ENCODE measurements at places on chromosomes 2 and 18.

DNA sequence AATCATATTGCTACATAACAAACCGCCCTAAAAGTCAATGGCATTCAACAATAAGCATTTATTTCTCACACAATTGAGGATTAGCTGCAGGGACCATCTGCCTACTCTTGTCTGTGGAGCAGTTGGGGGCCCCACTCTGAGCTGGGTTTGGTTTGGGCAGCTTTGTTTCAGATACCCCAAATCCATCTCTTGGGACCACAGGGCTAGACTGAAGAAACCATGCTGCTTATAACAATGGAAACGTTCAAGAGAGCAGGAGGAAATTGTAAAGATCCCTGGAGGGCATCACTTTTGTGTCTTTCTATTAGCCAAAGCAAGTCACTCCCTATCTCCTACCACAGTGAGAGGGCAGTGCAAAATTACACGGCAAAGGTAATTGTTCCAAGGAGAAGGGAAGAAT, 146.5 kb upstream of the MGAT5 start:
- DNase-seq = peak; percentile 33

DNA sequence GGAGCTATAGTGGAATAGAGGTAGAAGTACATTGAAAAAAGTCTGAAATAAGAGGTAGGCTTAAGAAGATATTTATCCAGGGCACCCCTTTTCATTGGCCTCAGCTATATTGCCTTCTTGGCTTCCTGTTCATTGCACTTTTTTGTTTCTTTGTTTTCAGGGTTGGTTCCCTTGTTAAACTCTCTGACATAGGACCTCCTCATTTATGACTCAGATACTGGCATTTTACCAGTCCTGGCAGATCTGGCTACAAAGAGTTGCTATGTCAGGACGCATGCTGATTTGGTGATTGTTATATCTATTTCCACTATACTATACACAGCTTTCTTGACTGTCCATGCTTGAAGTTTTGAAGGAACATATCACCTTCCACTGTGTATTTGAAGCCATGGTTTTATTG, 60.0 kb downstream of the GCA start:
- no peak for DNase-seq

DNA sequence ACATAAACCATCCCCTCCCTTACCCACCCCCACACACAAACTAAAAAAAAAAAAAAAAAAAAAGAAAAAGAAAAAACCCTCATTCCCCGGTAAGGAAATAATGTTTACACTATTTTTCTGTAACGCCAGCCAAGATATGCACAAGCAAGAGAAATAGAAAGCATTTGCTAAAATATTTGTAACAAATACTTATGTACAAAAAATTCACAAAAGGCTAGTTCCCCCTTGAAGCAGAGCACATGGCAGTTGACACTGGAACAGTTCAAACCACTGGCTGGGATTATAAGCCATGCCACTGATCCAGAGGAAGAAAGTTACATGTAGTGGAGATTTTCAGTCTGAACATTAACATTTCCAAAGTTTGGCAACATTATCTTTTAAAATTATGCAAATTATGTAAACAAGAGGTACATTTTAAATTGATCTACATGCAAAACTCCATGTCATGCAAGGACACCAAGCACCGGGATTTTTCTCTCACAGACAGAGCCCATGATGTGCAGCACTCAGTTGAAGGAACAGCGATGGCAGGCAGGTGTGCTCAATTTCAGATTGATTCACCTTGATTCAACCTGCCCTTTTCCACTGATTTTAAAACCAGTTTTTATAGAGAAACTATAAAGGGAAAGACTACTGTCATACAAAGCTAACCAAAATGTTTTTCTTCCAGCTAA, 21.4 kb downstream of the PNO1 start:
- no peak for DNase-seq

- no peak for DNase-seq
Observed at GRCh38 chr2:72214429-72215143, 66.9 kb upstream of the CYP26B1 start.

DNA sequence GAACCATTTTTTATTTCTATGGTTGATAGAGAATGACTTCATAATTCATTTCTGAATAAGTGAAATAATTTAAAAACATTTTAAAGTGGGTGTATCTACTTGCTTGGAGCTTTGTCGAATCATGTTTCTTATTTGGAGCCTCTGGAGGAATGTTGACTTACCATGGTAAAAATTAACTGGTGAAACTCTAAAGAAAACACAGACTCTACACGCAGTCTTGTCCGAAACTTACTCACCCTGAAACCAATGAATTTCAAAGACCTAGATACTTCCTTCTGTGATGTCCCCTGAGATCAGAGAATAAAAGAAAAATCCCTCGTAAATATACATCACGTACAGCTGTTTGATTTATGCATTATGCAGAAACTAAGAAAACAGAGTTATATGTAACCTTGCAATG, 665.2 kb upstream of the NRXN1 start:
- no peak for DNase-seq

DNA sequence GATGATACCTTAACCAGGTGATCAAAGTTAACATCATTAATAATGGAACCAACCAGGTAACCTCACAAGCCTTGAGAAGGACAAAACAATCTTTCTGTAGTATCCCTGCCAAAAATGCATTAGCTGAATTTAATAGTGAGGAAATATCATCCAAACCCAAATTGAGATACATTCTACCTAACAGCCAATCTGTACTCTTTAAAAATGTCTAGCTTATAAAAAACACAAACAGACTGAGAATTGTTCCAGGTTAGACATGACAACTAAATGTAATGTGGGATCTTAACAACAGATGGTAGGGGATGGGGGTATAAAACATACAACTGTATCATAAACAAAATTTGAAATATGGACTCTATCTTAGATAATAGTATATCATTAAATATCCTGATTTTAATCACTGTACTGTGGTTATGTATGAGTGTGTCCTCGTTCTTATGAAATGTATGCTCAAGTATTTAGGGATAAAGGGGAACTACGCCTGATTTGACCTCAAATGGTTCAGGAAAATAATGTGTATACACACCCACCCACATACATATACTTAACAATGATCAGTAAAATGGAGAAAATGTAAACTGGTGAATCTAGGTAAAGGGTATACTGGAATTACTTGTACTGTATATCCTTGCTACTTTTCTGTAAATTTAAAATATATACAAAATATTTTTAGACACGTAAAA, 1.7 kb downstream of the FANCL start:
- no peak for DNase-seq

GRCh38 chr2:30769891-30770462, 37.3 kb downstream of the CAPN13 start:
- no peak for DNase-seq

Measured in NT2/D1 (cell line).